NCI-H524 treated with DMSO at 0.1 percent for 48 hours (cell line): ENCODE measurements at places on chromosomes 4 and X.

- DNase-seq, result no peak
These were observed 538.6 kb downstream of the TRAM1L1 start for GRCh38 chr4:116546759-116547158.

DNA sequence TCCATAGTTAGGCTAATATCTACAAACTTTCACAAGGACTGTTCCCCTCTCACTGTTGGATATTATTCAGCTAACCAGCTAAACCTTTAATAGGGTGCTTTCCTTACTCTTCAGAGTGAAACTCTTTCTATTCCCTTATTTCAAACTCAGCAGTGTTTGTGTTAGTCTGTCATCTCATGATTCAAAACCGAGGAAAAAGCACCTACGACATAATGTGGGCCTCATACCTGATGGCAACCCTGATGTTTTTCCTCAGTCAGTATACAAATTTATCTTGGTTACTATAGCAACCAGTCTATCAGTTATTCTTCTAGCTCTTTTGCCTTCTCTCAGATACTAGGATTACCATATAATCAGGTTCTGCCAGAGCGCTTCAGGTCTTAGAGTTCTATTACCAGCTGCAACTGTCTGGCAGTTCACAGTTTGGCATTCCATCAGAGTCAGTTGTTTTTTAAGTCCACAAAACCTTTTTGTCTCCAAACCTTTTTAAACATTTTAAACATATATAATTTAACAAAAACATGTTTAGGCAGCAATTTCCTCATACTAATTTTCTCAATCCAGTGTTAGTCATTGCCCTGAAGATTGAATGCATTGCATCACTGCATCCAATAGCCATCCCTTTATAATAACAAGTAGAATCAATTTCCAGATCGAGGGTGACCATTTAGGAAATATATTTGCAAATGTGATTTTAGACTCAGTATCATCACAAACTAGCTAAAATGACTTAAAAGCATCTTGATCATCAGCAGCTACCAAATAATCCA is 7.4 kb downstream of the WDR44 start:
- no peak for DNase-seq

- no peak for DNase-seq
These were observed 81.5 kb downstream of the COX18 start for GRCh38 chr4:72987741-72988729.

DNA sequence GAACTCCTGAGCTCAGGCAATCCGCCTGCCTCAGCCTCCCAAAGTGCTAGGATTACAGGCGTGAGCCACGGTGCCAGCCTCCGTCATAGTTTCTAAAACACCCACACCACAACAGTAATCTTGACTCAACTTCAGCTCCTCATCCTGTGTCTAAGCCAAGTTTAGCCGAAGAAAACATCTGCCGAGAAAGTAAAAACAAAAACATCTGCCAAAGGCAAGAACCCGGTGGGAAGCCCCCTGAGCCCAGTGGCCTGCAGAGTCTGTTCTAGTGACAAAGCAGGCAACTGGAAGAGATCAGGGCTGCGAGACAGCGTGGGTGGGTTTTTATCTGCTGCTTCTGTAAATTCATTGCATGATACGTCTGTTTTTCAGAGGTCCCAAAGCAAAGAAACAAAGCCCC is 26.6 kb upstream of the CD99 start:
- DNase-seq, result no peak

DNA sequence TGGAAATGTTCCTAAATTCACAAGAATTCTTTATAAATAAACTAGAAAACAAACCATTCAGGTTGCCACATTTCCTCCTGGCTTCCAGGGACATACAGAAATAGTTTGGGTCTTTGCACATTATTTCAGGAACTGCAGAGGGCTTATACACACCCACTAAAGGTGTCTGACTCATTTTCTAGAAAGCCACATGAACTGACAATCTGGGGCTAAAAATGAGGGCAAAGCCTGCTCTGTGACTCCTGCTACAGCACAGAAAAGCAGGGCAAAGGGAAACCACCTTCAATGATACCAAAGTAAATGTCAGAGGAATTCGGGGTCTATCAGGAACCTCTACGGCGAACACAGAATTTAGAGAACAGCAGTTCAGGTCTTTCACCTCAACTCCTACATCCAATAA is 112.2 kb upstream of the MAP3K15 start:
- DNase-seq, result no peak

GRCh38 chr4:184536881-184537248 is 62.5 kb upstream of the IRF2 start:
- DNase-seq, result no peak

DNA sequence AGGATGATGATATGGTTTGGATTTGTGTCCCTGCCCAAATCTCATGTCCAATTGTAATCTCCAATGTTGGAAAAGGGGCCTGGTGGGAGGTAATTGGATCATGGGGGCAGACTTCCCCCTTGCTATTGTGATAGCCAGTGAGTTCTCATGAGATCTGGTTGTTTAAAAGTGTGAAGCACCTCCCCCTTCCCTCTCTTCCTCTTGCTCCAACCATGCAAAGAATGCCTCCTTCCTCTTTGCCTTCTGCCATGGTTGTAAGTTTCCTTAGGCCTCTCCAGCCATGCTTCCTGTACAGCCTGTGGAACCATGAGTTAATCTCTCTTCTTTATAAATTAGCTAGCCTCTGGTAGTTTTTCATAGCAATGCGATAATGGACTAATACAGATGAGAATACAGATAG is 19.7 kb upstream of the ALG13 start:
- no peak for DNase-seq

- DNase-seq, result no peak
These were observed 38.0 kb upstream of the CRMP1 start for GRCh38 chr4:5930876-5931275.

GRCh38 chr4:170497112-170497511 is 407.4 kb upstream of the AADAT start:
- no peak for DNase-seq

GRCh38 chr4:36288731-36289426 is 7.5 kb downstream of the DTHD1 start:
- no peak for DNase-seq

DNA sequence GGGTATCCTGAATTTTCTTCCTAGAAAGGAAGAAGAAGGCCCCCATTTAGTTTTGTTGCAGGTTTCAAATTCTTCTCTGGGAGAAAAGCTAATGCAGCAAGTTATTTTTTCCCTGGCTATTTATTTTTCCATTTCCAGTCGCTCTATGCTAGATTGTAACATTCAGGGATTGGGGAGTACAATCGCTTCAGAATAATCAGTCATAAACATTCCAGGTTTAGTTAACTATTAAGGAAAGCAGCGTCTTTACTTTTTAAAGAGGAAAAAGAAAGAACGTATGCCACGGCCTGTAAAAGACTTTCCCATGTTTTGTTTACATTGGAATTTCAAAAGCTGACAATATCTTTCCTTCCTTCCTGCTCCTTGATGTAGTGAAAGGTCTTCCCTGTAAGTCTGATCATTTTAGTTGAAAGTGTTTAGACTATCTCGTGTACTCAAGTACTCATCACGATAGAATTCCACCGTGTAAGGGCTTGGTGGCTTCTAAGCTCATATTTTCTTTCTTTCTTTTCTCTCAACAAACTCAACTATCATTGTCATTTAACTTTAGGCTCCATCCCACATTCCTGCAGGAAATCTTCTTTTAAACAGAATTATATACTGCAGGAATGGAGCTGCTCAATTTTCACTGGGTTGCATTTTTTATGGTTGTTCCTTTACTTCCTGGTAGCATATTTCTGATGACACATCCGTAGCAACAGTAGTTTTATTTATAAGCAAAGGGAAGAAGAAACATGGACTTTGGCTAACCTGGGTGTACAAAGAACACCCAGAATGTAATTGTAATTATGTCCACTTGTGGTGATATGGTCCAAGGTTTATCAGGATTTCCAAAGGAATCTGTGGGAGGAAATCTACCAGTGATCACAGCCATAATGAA is 213.1 kb upstream of the FAT1 start:
- no peak for DNase-seq

DNA sequence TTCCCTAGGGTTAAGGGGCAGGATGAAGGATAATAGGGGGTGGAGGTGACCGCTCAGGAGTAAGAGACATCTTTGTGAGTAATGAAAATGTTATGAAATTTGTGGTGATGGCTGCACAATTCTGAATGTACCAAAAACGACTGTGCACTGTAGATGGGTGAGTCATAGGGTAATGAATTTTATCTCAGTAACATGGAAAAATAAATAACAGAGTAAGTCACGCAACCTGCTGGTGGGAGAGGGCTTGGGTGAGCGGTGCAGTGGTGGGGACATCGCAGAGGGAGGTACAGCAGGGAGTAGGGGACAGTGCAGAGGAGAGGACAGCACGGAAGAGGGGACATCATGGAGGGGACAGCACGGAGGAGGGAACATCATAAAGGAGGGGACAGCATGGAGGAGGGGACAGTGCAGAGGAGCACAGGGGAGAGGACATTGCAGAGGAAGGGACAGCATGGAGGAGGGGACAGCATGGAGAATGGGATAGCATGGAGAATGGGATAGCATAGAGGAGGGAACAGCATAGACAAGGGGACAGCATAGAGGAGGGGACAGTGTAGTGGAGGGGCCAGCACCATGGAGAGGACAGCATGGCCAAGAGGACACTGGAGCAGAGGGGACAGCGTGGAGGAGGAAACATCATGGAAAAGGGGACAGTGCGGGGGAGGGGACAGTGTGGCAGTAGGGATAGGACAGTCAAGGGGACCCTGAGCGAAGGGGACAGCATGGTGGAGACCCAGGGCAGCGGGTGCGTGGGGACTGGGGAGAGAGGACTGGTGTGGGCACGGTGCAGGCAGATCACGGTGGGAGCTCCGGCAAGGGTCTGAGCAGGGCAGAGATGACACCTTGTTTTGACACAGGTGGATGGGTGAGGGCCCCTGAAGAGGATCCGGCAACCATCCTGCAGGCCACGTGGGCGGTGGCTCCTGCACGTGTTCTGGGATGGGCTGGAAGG is 68.5 kb upstream of the MXD4 start:
- no peak for DNase-seq

- DNase-seq, result no peak
These were observed 122.8 kb downstream of the ZC4H2 start for GRCh38 chrX:64853424-64853823.

DNA sequence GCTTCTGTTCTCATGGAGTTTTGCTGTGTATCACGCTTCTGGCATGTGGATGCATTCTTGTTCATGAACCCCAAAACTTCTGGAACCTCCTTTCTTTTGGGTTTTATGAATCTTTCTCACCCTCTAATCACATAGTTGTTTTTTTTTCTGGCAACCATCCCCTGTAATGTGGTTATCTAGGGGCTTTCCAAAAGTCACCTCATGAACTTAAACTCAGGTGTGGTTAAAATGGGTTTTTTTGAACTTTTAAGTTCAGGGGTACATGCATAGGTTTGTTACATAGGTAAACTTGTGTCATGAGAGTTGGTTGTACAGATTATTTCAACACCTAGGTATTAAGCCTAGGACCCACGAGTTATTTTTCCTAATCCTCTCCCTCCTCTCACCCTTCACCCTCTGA is 1099.4 kb upstream of the SLIT2 start:
- DNase-seq, result no peak

GRCh38 chr4:85187106-85187505 is 220.6 kb upstream of the WDFY3 start:
- DNase-seq, result no peak

GRCh38 chr4:83618991-83619645 is 83.2 kb downstream of the GPAT3 start:
- DNase-seq, result no peak

DNA sequence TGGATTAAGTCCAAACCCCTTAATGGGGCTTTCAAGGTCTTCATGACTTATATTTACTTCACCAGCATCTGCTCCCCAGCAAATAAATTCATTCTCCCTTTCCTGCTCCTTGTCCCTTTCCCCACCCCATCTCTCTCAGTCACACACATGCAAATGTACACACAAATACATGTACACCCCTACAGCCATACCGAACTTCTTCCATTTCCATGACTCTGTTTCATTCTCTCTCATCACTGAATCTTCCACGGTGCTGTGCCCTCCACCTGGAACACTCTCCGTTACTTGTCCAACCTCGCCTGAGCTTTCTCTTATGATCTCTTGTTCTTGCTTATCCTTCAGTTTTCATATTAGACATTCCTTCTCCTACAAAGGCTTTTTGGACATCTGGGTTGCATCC is 22.0 kb upstream of the RPA4 start:
- no peak for DNase-seq

GRCh38 chr4:140790765-140791164 is 34.6 kb upstream of the TBC1D9 start:
- DNase-seq, result no peak

DNA sequence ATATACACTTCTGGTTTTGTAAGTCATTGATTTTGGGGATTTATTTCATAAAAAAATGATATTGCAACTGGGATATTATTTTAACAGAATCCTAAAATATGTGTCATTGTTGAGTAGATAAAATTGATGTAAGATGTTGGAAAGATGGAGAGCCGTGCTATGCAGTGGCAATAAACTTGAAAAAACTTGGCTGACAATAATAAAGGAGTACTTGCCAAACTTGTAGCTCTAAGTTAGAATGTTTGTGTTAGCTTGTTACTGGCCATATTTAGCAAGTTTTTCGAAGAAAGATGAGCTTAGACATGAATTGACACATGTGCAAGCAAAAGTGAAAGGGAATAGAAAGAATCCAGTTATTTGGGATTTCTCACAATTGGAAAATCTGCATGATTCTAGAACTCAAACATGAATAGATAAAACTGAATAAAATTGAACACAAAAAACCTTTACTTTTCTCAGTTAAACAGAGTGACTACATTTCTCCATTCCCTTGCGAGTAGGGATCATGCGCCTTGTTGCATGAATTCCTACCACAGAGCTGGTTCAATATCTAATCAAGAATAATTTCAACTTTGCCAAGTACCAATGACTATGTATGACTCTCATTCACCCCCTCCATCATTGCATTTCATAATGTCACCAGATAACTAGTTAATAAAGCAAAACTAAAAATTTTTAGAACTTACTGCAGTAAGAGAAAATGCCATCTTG is 327.8 kb downstream of the CAMK2D start:
- DNase-seq, result no peak

DNA sequence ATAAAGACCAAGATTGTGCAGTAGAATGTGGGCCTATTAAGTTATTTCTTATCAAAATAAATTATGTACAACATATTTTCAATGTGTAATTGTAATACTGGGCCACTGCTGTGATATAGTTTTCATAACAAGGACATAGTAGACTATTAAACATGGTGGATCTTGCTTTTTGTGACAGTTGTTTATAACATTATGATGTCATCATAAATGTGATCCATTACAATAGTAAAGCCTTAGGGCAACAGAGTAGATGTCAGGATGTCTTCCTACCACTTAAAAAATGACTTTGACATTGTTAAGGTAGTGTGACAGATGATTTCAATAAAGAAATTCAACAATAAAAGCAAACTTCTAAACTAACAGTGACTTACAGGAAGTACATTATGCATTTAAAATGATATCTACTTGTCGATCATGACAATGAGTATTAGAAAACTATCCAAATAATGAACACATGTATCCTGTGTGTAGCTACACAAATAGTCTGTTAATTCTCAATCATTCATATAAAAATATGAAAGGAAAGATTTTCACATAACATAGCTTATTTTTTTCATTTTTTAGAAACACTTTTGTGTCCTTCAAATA is 5.3 kb upstream of the AGA start:
- no peak for DNase-seq

GRCh38 chrX:17409566-17410290 is 34.7 kb downstream of the NHS start:
- no peak for DNase-seq
